ENCODE measurements at places on chromosomes 4 and X.

DNA sequence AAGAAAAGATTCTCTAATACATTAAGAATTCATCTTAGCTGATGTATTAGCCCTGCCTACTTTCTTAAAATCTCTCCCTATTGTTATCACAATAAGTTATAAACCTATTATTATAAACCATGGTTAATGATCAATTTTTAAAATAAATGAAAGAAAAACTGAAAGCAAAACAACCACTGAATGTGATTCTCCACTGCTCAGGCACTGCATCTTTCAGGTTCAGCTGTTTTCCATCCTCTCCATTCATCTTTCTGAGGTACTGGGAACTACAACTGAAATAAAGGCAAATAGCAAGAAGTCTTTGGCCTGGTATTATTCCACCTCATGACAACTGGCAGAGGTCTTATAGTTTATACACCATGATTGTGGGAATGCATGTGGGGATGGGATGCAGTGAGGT lies 798.9 kb upstream of the AADAT start:
- DNase-seq: no peak

- no peak for DNase-seq
Observed at GRCh38 chr4:47224361-47224760, 193.0 kb downstream of the GABRB1 start.

DNA sequence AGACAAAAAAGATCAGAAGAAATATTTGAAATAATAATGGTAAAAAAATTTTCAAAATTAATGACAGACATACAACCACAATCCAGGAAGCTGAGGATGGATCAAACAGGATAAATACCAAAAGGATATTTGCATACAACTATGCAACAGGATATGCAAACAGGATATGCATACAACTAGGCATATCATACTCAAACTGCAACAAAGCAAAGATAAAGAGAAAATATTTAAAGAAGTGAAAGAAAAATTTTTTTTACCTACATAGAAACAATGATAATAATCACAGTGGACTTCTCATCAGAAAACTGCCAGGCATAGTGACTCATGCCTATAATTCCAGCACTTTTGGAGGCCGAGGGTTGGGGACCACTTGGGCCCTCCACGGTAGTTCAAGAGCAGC lies 11.3 kb upstream of the DHX15 start:
- no peak for DNase-seq

DNA sequence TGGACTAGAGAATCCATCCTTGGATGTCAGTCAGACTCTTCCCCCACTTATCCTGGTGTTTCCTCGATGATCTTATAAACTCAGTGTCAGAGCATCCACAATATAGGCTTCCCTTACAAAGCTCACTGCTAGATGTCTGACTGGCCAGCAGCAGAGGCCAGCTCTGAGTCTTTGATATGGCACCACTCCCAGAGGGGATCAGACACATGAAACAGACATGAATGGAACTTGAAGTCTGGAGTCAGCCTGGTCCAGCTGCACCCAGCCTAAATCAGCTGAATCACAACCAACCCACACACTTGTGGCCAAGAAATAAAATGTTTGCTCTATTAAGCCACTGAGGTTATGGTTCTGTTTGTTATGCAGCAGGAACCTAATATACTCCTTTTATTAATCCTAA lies 129.6 kb upstream of the MED14 start:
- no peak for DNase-seq

DNA sequence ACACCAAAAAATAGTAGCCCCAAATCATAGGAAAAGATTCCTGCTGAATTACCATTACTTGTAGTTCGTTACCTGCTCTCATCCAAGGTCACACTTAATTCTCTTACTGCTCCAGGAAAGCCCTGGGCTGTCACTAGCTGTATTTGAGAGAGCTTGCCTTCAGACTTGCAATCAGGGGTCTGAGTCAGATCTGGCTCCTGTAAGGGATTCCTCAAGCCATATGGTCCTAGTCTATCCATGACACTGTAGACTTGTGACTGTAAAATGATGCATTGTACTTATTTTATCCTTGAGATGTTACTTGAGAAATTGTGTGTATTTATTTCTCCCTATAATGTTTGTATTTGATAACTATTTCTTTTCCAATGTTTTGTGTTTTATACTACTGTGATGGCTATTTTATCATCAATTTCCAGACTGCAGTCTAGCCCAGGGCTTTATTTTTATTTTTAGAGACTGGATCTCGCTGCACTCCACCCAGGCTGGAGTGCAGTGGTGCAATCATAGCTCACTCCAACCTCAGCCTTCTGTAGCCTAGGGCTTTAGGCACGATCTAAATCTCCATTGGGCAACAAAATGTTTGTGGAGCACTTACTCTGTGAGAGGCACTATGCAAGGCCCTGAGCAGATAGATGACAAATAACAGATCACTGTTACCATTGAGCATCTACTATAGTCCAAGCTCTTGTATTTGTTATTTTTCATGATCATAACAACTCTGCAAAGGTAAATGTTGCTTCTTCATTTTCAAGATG lies 24.2 kb downstream of the ERVMER34-1 start:
- DNase-seq: no peak

DNA sequence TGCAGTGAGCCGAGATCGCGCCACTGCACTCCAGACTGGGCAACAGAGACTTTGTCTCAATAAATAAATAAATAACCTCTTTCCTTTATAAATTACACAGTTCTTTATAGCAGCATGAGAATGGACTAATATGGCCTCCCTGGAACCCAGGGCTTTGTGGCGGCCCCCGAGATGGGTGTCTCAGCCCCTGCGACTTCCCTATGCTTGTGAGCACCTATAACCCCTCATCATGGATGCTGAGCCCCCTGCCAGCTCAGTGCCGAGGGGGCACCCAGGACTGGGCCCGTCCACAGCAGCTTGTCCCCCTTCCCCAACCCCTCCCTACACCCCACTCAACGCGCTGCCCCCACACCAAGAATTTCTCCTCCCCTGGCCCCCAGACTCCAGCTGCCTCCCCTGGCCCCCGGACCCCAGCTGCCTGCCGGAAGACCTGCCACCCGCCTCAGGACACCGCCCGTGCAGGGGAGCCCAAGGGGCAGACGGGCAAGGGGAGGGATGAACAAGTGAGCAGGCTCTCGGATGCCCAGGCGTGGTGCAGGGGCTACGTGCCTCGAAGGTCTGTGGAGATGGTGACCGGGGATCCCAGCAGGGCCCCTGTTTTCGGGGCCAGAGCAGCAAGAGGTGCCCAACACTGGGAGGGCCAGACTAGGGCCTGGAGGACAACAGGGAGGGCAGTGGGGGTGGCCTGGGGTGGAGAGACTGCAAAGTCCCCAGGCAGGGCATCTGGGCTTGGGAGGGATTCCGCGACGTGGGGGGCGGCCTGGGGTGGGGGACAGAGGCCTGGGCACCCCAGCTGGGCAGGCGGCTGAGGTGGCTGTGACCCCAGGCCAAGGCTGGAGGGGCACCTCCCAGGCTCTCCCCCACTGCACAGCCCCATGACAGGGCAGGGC lies 74.0 kb downstream of the FAM53A start:
- DNase-seq: no peak

DNA sequence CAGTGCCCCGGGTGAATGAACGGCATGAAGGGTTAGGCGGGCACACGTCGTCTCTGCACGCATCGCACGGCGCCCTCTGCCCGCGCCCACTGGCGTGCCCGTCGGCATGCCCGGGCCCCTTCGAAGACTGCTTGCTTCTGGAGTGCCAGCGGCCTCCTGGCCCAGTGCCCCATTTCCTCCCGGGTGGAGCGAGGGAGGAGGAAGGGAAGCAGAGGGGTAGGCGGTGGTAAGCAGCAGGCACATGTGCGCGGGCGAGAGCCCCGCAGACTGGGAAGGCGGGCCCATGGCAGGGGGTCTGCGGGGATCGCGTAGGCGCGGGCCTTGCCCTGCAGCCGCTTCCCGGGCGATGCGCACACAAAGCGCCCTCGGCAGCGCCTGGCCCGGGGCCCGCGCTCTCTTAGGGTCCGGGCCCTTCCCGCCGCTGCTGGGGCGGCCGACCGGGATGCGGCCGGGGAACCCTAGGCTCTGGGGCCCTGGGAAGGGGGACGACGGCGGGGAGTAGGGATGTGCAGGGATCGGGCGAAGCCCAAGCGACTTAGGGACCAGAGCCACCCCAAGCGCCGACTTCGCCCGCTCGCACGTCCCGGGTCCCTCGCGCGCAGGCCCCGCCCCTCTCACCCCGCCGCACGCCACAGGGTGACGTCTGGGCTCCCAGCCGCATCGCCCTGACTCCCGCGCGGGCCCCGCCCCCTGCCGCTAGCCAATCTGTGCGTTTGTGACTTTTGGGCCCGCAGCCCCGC lies 866 bp upstream of the EMD start:
- DNase-seq: no peak

- no peak for DNase-seq
Observed at GRCh38 chr4:151163855-151164254, 64.4 kb downstream of the RPS3A start.

DNA sequence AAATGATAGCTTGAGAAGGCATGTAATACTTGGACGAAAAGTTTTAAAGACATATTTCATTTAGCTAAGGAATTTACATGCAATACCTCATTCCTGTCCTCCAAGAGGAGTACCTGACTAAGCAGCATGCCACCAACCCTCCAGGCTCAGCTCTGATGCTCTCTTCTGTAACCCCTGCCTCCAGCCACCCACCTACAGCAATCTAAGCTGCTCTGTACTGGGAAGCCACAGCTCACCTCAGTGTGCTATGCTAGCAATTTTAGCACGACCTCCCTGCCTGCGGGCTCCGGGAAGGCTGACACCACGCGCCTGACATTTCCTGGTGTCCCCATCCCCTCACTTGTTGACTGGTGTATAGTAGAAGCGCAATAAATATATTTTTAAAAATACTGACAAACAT lies 23.2 kb upstream of the GPM6B start:
- peak; percentile 60 for DNase-seq
